CD4-positive, alpha-beta T cell treated with Interleukin-2 at 100 ng/mL for 4 hours (primary cell): ENCODE measurements at places on chromosomes 4 and X.

DNA sequence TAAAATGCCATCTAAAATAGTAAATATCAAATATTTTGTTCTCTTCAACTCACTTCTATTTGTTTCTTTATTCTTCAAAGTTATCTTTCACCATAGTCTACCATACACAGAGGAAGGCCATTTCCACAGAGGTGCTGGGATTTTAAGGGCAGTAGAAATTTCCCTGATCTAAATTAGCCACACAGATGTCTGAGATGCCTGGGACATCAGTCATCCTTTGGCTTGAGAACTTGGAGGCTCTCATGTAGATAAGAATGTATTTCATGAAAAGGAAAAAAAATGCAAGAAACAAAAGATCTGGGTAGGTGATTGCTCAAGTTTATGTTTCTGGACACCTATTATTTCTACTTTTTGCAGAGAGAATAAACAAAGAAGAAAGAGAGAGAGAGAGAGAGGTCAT is 1008.2 kb downstream of the NLGN4X start:
- no peak for DNase-seq

DNA sequence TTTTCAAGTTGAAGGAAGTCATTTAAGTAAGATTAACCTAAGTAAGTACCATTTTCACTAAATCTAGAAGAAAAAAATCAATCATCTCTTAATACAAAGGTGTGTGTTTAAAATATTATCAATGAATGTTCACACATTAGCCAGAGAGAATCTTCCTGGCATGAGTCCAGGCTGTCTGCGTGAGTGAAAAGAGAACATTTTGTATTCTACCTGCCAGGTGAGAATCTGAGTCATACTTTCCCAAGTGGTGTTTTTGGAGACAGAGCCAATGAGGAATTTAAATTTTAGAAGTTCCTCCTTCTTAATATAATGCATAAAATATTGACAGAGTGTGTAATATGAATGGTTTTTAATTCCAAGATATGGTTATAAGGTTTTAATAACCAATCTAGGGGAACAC is 371.8 kb upstream of the NR3C2 start:
- no peak for DNase-seq

DNA sequence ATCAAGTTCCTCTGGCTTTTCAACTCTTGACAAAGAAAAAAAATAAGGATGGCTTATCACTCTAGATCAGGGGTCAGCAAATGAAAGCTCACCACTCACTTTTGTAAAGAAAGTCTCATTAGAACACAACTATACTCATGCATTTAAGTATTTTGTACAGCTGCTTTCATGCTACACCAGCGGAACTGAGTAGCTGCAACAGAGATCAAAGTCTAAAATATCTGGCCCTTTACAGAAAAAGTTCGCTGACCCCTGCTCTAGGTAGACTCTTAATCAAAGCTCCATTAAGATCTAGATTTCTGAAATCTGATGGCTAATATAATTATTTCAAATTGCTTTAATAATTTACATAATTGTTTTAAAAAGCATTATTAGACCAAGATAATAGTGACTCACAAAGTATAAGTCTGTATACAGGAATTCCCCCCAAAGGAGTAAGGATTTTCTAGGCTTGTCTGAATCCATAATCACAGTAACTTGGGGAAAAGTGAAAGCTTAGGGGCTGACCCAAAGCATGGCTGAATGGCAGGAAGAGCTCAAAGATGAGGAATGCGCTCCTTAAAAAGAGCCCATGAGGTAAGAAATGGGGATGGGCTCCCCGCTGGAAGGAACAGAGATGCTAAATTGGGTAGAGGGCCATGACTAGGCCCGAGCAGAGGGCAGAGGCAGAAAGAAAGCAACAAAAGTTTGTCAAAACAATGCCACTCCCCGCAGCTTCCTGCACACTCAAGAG is 140.3 kb downstream of the SH3KBP1 start:
- DNase-seq: no peak

DNA sequence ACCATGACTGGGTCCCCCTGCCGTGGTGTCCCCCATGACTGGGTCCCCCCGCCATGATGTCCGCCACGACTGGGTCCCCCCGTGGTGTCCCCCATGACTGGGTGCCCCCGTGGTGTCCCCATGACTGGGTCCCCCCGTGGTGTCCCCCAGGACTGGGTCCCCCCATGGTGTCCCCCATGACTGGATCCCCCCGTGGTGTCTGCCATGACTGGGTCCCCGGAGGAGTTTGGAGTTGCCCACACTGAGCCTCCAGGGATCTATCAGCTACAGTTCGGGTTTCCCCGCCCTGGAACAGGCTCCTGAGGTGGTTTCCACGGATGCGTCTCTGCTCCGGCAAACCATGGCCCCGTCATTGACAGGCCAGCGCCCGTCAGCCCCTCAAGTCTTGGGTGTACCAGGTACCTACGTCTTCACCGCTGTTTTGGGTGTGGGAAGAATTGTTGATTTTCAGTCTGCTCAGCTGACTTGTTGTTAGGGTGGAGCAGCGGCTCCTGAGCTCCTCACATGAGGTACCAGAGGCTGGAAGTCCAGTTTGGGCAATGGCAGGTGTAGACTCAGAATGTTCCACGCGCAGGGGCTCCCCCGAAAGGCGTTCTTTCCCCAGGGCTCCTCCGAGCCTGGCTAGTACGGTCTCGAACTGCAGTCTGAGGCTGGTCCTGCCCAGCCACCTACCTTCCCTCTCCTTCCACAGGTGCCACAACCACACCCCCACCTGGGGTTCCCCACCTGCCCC is 8.3 kb upstream of the PDE6B start:
- DNase-seq: no peak

DNA sequence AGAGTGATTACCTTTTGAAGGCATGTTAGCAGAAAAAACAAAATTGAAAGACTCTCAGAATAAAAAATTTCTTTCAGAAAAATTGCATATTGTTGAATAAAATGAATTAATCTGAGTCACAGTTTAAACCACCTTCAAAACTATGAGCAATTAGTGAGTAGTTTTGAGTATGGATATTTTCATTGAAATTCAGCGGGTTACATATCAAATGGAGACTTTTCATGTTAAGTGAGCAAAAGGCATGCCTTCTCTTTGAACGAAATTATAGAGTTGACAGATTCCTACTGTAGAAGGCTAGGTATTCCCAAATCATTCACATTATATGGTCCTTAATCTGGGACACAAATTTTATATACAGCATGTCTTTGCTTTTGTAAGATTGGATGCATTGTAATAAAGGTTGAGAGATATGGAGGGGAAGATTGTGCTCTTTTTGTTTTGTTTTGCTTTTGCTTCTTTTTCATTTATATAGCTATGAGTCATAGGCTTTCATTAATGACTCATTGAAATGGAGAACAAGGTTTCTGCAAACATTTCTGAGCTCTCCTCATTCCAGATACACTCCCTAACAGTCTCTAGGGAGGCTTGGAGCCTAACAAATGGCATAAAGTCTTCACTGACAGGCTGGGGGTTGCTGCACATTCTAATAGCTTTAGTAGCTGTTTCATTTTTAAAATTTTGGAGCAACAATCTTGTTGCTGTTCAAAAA is 21.6 kb downstream of the PCDH18 start:
- DNase-seq: no peak

DNA sequence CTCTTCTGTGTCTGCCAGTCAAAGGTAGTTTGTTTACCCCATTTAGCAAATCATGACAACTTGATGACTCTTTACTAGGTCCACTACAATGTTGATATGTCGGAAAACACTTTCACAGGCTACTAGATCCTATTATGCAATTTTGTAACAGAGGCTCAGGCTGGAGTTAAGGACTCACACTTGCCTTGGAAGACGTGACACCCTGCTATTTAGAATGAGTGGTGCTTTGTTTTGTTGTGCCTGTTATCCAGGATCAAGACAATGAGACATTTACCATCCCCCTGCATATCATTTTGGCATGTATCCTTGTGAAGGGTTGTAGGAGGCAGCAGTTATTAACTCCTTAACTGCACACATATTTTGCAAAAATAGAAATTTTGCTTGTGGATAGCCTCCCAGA is 263.7 kb downstream of the IL1RAPL1 start:
- no peak for DNase-seq

GRCh38 chrX:15988661-15989603 is 134.3 kb upstream of the AP1S2 start:
- no peak for DNase-seq

GRCh38 chrX:145464650-145465049 is 217.3 kb downstream of the SPANXN1 start:
- no peak for DNase-seq

DNA sequence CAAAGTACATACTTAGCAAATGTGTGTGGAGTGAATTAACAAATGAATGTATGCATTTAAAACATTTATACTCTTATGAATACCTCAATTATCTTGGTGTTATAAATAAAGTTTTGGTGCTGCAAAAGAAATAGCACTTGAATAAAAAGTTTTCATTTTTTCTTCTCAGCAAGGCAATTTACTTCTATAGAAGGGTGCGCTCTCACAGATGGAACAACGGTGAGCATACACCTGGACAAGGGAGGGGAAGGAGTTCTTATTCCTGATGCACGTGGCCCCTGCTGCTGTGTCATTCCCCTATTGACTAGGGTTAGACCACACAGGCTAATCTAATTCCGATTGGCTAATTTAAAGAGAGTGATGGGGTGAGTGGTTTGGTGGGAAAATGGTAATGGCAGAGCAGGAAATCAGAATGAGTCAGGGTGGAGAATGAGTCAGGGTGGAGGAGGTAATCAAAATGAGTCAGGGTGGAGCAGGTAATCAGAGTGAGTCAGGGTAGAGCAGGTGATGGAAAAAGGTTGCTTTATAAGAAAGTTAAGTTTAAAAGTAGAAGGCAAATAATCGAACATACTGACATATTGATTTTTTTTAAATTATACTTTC is 28.2 kb upstream of the PGK1 start:
- DNase-seq: no peak

- DNase-seq: no peak
Measured at GRCh38 chr4:78166622-78167021, 109.5 kb downstream of the FRAS1 start.

GRCh38 chr4:24927049-24927448 is 14.2 kb upstream of the CCDC149 start:
- DNase-seq: no peak

- no peak for DNase-seq
Measured at GRCh38 chrX:141341743-141342142, 99.4 kb upstream of the SPANXC start.

GRCh38 chrX:42628471-42628870 is 149.5 kb downstream of the PPP1R2C start:
- no peak for DNase-seq

- DNase-seq: no peak
Measured at GRCh38 chr4:32771491-32771890, 2051.3 kb downstream of the PCDH7 start.

DNA sequence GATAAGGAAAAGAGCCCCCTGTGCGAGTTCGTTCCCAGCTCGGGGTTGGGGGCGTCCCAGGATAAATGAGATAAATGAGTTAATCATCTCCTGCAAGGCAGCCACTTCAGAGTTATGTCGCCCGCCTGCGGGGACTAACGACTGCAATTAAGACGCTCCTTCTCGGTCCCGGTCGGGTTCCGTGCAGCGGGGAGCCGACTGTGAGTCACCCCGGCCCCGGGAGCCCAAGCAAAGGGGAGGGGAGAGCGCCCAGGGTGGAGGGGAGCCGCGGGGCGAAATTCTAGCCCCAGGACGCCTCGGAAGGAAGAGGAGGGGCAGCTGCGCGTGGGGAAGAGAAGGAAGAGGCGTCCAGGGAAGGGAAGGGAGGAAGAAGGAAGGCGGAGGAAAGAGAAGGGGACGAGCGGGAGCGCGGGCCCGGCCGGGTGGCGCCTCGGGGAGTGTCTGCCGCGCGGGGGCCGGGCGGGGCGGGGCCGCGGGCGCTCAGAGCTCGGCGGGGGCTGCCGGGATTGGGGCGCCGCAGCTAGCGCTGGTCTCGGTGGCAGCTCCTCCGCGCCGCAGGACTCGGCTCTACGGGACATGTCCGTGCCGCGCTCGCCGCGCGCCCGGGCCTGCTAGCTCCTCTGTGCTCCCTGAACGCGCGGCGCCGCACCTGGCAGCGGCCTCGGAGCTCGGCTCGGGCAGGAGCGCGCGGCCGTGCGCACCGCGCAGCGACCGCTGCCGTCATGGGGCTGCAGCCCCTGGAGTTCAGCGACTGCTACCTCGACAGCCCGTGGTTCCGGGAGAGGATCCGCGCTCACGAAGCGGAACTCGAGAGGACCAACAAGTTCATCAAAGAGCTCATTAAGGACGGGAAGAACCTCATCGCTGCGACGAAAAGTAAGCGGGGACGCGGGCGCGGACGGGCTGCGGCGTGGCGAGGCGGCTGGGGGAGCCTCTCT is at the start of gene ARHGAP10:
TSS of gene ARHGAP10 (plus strand) at position 509 of the 938 bp plus-strand sequence. CDS start at position 723, 214 bp downstream.
- DNase-seq: peak; percentile 74

GRCh38 chrX:150282953-150283352 is 80.2 kb upstream of the MAMLD1 start:
- no peak for DNase-seq

DNA sequence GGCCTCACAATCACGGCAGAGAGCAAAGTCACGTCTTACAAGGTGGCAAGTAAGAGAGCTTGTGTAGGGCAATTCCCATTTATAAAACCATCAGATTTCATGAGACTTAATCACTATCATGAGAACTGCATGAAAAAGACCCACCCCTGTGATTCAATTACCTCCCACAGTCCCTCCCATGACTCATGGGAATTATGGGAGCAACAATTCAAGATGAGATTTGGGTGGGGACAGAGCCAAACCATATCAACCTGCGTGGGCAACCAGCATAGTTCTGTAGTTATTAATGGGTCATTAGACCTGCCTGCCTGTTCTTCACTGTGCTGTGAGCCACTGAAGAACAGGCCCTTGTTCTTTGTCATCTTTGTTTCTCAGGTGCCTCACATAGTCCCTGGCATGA is 593.7 kb upstream of the BOD1L1 start:
- DNase-seq: no peak

DNA sequence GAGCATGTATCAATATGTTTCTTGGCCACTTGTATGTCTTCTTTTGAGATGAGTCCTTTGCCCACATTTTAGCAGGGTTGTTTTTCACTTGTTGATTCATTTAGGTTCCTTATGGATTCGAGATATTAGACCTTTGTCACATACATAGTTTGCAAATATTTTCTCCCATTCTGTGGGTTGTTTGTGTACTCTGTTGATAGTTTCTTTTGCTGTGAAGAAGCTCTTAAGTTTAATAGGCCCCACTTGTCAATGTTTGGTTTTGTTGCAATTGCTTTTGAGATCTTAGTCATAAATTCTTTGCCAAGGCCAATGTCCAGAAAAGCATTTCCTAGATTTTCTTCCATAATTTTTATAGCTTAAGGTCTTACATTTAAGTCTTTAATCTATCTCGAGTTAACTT is 280.7 kb upstream of the GALNT7 start:
- no peak for DNase-seq

DNA sequence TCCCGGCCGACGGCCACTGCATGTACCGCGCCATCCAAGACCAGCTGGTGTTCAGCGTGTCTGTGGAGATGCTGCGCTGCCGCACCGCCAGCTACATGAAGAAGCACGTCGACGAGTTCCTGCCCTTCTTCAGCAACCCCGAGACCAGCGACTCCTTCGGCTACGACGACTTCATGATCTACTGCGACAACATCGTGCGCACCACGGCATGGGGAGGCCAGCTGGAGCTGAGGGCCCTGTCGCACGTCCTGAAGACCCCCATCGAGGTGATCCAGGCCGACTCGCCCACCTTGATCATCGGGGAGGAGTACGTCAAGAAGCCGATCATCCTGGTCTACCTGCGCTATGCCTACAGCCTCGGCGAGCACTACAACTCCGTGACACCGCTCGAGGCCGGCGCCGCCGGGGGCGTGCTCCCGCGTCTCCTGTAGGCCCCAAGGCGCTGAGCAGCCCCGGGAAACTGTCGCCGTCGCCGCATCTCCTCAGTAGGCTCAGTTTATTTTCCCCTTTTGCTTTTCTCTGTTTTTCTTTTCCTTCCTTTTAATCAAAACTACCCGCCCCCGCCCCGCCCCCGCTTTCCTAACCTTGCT is 799 bp downstream of the OTUD6A start:
- no peak for DNase-seq
